Stimulated activated CD8-positive, alpha-beta memory T cell treated with anti-CD3 and anti-CD28 coated beads, Interleukin-2, amount 100 ng/mL, for 1 hour (primary cell): ENCODE measurements at places on chromosomes 5 and 9.

DNA sequence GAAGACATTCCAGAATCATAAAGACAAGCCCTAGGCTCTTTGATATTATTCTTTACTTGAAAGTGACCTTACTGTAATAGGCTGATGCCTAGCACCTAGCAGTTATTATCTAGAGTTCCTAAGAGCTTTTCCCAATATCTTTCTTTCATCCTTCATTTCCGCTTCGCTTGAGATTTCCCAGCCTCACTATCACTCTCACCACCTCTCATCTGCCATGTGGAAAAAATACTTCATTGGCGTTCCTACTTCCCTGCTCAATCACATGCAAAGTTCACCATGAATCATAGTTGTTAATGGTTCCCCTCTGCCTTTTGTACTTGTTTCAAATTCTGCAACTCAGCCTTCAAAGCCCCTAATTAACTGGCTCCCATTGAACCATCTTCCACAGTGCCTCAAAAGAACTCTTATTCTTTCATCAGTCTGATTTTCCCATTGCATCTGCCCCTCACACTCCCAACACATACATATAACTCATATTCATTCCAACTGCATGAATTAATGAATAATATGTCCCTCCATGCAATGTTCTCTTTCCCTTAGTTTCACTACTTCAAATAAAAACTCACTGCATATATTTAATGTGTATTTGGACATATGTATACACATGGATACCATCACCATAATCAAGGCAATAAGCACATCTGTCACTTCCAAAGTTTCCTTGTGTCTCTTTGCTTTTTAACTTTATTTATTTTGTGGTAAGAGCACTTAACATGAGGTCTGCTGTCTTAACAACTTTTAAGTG, 221.6 kb downstream of the PARP8 start:
- DNase-seq: no peak

GRCh38 chr9:21996438-21996837, 1.8 kb downstream of the CDKN2B-AS1 start:
- DNase-seq: no peak

GRCh38 chr5:54876-55569, 36.9 kb upstream of the PLEKHG4B start:
- no peak for DNase-seq

- DNase-seq: no peak
Observed at GRCh38 chr5:59874675-59875074, 18.9 kb downstream of the PDE4D start.

GRCh38 chr9:89207026-89207425, 28.4 kb upstream of the SHC3 start:
- DNase-seq: no peak

DNA sequence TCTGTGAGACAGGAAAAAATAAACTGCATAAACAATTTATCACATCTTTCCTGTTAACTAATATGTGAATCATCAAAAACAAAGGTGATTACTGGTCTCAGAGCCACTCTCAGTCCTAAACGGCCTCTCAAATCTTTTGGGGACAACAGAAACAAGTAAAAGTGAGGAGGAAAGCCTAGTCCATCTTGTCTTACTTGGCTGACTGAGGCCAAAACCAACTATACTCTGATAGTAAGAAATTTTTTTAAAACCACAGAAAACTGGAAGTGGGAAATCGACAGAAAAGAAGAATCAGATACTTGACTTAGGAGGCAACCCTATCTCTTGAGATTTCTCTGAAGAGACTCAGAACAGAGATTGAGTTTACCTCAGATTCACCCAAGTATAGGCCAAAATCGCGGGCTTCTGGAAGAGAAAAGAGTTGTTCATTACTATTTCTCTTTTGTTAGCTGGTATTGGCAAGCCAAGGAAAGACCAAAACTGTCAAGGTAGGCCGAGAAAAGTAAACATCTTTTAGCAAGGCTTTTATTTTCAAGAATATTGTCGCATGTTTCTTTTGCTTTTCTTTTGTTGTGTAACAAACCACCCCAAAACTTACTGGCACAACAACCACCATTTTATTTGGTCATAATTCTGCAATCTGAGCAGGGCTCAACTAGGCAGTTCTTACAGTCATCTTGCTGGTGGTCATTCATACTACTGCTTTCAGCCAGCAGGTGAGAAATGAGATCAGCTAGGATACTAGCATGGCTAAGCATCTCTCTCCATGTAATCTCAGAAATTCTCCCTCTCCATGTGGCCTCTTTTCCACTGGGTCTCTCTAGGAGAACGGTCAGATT, 46.1 kb downstream of the RFX3 start:
- DNase-seq: no peak

DNA sequence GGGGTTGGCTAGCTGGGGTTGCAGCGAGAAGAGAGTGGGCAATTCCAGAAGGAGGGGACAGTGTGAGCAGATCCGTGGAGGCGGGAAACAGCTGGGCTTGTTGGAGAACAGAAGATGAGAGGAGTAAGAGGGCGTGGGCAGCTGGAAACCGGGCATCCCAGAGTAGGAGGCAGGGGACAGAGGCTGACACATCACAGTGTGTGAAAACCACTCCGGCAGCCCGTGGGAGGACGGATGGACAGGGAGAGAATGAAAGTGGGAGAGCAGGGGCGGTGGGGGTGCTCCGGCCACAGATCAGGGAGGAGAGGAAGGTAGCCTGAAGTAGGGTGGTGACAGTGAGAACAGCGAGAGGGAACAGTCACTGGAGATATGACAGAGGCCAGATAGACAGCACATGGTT, 8.3 kb upstream of the PSMB7 start:
- DNase-seq: no peak

GRCh38 chr9:73402081-73403028, 250.7 kb downstream of the ANXA1 start:
- DNase-seq: no peak

DNA sequence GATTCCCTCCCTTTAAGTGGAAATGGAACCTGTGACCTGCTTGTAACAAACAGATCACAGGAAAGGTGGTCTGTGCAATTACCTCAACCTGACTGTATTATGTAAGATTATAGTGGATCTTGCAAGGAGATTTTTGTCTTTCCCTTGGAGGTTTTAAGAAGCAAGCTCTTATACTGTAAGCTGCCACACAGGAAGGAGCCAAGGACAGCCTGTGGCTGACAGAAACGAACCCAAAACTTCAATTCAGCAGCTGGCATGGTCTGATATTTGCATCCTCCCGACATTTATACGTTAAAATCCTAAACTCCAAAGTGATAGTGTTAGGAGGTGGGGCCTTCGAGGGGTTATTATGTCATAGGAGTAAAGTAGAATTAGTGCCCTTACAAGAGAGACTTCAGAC, 711.8 kb upstream of the CTNND2 start:
- DNase-seq: no peak

GRCh38 chr5:84816160-84816559, 431.5 kb upstream of the EDIL3 start:
- DNase-seq: no peak

GRCh38 chr5:93998951-93999455, 257.6 kb upstream of the POU5F2 start:
- DNase-seq: no peak
